Peyer's patch (tissue), 4 donors: ENCODE measurements at places on chromosomes 5 and 9. TPM values are rescaled to one million over a fixed set of nuclear protein-coding genes. Genes with fewer than 3 reads are reported as not detected.
A peak's percentile ranks its signal among the peaks of the same experiment; 100 is the strongest.

DNA sequence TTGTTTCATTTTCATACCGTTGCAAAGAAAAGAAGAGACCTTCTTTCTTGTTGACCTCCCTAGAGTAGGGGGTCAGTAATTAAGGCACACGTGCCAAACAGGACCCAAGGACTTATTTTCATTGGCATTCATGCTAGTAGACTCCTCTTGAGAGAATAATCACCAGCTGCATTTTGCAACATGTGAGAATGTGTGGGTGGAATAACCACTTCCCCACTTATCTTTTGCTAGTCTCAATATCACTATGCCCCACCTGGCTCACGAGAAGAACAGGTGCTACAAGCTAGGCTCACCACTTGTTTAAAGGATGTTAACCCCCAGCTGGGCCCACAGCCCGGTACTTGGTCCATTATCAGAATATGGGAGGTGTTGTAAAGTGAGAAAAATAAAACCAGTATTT is 460.7 kb upstream of the MEF2C start:
- no peaks in the 10 kb centered on the region for H3K27me3 ChIP-seq
- H3K4me3 ChIP-seq = no peak overlapping the region
- H3K27ac ChIP-seq = no peak overlapping the region
- H3K4me1 ChIP-seq = no peaks in the 10 kb centered on the region
- DNase-seq = peak; percentile 63

GRCh38 chr9:99822109-99822805 is 572 bp downstream of the NR4A3 start:
- H3K4me3 ChIP-seq = peak overlapping the region; percentile 81
- DNase-seq = peak; percentile 68
- H3K36me3 ChIP-seq = no peaks in the 10 kb centered on the region
- peak overlapping the region; percentile 98 for H3K27ac ChIP-seq

DNA sequence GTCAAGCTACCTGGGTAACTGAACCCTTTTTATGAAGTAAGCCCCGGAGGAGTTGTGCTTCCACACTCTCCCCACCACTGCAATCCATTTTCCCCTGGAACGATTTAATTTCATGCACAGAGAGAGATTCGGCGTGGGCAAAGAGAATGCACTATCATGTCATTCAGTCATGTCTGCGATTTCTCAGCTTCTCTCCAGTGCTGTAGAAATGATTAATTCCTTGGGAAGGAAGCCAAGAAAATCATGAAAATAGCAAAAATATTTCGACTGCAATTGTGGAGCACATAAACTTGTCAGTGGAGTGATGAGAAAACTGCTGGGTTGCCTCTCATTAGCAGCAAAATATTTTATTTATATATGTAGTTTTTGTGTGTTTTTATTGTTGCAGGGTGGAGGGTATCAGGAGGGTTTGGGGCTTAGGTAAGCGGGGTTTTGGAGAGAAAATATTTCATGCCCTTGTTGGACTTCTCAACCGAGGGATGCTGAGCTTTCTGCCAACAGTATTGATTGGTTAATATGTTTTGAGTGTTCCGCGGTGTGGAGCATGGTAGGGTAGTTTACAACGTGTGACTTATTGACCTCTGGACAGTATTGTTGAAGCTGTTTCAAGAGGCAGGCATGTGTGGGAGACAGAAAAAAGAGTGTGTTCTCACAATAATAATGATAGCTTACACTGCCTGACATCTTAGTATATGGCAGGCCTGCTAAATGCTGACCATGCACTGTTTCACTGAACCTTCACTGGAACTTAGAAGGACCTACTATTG is 69.3 kb downstream of the SGCD start:
- H3K4me1 ChIP-seq = no peaks in the 10 kb centered on the region
- no peak overlapping the region for H3K4me3 ChIP-seq
- DNase-seq = no peak
- no peaks in the 10 kb centered on the region for H3K27me3 ChIP-seq
- no peaks in the 10 kb centered on the region for H3K36me3 ChIP-seq

DNA sequence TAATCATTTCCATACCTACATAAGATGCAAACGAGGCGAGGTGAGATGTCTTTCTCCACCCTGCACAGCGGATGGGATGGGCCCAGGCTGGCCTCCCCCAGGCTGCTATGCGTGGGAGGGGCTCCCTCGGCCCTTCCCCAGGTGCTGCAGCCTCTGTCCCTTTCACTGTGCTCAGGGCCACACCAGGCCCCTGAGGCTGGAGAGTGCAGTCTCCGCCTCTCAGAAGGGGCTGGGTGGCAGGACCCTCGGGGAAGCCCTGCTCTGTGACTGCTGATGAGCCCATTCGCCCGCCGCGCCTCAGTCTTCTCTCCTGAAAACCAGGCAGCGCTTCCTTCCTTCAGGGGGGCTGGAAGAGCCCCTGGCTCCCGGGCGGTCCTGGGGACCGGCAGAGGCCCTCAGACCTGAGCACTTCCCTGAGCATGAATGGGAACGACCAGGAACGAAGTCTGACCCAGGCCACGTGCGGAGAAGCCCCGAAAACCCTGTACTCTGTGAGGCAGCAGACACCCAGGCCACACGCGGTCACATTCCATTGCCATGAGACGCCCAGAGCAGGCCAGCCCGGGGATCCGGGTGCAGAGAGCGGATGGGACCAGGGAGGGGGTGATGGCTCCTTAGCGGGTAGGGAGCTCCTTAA is 21.9 kb upstream of the NOTCH1 start:
- H3K4me1 ChIP-seq = peaks cover 14% of the 10 kb centered on the region
- no peaks in the 10 kb centered on the region for H3K27me3 ChIP-seq
- H3K4me3 ChIP-seq = no peak overlapping the region
- no peak for DNase-seq

- H3K4me3 ChIP-seq = no peak overlapping the region
- no peak for DNase-seq
- no peaks in the 10 kb centered on the region for H3K36me3 ChIP-seq
- no peaks in the 10 kb centered on the region for H3K4me1 ChIP-seq
- H3K27me3 ChIP-seq = no peaks in the 10 kb centered on the region
- no peak overlapping the region for H3K27ac ChIP-seq
These were observed 42.2 kb upstream of the ADAMTS2 start for GRCh38 chr5:179387151-179388110.

DNA sequence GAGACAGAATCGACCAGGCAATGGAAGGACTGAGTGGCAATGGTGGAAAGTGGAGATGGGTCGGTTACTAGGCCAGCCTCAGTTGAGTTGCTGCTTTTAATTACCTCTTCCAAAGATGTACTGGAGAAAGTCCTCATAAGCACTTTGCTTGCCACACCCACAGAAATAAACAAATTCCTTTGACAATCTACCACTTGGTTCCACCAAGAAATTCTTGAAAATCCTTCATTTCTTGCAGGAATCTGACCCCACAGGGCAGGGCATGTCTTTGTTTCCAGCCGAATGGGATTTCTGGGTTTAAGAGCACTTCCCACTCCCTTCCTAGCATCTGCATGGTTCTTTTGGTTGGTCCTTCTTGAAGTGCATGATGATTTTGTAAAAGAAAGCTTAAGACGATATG is 54.5 kb downstream of the ADAMTS12 start:
- no peak overlapping the region for H3K27ac ChIP-seq
- H3K4me3 ChIP-seq = no peak overlapping the region
- H3K36me3 ChIP-seq = no peaks in the 10 kb centered on the region
- no peaks in the 10 kb centered on the region for H3K27me3 ChIP-seq

DNA sequence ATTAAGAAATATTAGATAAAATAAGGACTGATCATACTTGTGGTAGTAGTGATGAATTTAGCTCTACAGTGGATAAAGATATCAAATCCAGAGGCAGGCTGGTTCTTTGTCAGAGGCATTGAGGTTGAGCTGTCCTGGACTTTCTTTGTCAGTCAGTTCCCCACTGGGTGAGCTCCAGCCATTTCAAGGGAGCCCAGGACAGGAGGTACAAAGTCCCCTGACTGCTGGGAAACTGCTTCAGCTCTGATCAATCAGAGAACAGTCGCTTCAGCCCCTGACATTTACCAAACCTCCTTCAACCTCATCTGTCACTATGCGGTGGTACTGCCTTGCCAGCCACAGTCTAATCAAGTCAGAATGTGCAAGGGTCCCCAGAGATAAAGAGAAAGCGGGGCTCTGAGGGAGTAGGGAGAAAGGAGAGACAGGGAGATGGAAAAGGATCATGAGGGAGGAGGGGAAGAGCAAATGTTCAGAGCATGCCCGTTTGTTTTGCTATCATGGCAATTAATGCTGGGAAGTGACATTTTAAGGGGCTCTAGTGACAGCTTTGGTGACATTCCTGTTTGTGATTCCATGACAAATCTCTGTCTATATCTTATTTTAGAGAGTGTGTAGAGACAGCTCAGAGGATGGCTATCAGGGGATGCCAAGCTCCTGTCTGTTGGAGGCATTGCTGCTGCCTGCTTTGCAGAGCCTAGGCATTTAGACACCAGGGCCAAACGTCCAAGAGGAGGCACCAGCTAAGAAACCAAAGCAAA is 223.2 kb downstream of the ASTN2 start:
- no peaks in the 10 kb centered on the region for H3K4me1 ChIP-seq
- H3K4me3 ChIP-seq = no peak overlapping the region
- H3K27ac ChIP-seq = no peak overlapping the region
- no peaks in the 10 kb centered on the region for H3K36me3 ChIP-seq
- no peaks in the 10 kb centered on the region for H3K27me3 ChIP-seq

DNA sequence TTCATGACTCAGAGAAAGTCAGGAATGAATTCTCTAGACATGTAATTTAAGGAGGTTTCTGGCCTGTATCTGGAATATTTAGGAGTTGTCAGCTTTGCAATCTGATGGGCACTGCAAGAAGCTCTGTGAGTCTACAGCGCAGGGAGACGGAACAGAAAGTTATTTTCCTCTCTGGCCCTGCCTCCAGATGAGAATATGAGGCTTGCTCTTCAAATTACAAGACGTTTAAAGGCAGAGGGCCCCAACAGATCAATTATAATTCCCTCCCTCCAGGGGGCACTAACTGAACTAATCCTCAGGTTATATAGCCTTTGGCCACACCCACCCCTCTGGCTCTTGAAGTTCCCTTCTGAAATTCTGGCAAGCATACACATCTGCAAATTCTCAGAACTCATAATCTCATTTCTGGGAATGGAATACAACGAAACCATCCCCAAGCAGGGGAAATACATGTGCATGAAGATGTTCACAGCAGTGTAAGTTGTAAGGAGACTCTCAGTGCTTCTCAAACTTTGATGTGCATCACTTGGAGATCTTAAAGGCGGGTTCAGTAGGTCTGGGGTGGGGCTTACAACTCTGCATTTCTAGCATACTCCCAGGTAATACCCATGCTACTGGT is 307.6 kb downstream of the CWC27 start:
- no peaks in the 10 kb centered on the region for H3K36me3 ChIP-seq
- H3K4me1 ChIP-seq = no peaks in the 10 kb centered on the region
- H3K4me3 ChIP-seq = no peak overlapping the region
- H3K27me3 ChIP-seq = no peaks in the 10 kb centered on the region
- no peak overlapping the region for H3K27ac ChIP-seq

DNA sequence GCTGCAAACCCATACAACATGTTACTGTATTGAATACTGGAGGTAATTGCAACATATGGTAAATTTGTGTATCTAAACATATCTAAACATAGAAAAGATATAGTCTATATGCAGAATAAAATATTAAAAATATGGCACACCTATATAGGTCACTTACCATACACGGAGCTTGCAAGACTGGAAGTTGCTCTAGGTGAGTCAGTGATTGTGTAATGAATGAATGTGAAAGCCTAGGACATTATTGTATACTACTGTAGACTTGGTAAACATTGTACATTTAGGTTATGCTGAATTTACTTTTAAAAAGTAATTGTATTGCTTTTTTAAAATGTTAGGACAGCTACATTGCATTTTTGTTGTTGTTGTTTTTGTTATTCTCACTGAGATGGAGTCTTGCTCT is 968.8 kb downstream of the TLE1 start:
- no peaks in the 10 kb centered on the region for H3K36me3 ChIP-seq
- DNase-seq = no peak
- H3K4me3 ChIP-seq = no peak overlapping the region
- H3K4me1 ChIP-seq = no peaks in the 10 kb centered on the region
- H3K27me3 ChIP-seq = no peaks in the 10 kb centered on the region
- H3K27ac ChIP-seq = no peak overlapping the region

- peaks cover 9% of the 10 kb centered on the region for H3K36me3 ChIP-seq
- peak overlapping the region; percentile 79 for H3K4me3 ChIP-seq
- peak overlapping the region; percentile 91 for H3K27ac ChIP-seq
- no peaks in the 10 kb centered on the region for H3K27me3 ChIP-seq
These were observed 641 bp downstream of the ATP6V1G1 start for GRCh38 chr9:114588210-114588609.

DNA sequence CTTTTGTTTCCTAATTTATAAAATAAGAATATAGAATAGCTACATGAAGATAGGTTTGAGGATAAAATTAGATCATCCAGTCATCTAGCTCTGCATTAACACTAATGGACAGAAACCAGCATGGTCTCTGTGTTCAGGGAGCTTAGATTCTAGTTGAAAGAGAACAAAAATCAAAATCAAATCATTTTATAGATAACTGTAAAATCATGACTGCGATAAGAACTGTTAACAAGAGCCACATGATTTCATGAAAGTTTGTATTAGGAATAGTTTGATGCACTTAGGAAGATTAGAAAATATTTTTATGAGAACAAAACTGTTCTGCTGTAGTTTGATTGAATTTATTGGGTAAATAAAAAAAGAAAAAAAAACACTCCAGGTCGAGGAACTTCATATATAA is 1074.7 kb downstream of the MAT2B start:
- no peak overlapping the region for H3K27ac ChIP-seq
- DNase-seq = no peak
- H3K4me1 ChIP-seq = no peaks in the 10 kb centered on the region

GRCh38 chr9:108185613-108186012 is 670.2 kb downstream of the ACTL7B start:
- no peak overlapping the region for H3K27ac ChIP-seq
- no peak overlapping the region for H3K4me3 ChIP-seq
- no peaks in the 10 kb centered on the region for H3K27me3 ChIP-seq

DNA sequence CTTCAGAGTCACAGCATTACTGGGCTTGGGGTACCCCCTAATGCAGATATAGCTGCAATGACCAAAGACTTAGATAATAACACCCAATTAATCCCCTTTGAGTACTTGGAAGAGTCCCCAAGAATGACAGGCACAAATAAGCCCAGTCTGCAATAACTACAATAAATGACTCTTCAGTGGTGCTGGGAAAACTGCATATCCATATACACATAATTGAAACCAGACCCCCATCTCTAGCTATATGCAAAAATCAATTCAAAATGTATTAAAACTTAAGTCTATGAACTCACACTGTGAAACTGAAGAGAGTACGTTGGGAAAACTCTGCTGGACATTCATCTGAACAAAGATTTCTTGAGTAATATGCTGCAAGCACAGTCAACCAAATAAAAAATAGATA is 422.5 kb downstream of the CDH18 start:
- H3K4me1 ChIP-seq = no peaks in the 10 kb centered on the region
- H3K27ac ChIP-seq = no peak overlapping the region
- H3K27me3 ChIP-seq = no peaks in the 10 kb centered on the region
- no peak overlapping the region for H3K4me3 ChIP-seq
- no peaks in the 10 kb centered on the region for H3K36me3 ChIP-seq

Gene FXN
- total RNA-seq = 4.2 TPM

Gene ADGRD2
- total RNA-seq = not detected

Gene ECM2
- total RNA-seq = 10.7 TPM

Gene OR13F1
- total RNA-seq = not detected

Gene C9orf153
- total RNA-seq = not detected

Gene NIM1K
- not detected for total RNA-seq

Gene GFI1B
- not detected for total RNA-seq

Gene GHR
- 5.0 TPM for total RNA-seq
